ENCODE measurements at places on chromosomes 12 and 14.

GRCh38 chr12:64532734-64533351 is 77.5 kb upstream of the RASSF3 start:
- DNase-seq = no peak

- no peak for DNase-seq
Observed at GRCh38 chr12:12527820-12528296, 34.8 kb downstream of the DUSP16 start.

DNA sequence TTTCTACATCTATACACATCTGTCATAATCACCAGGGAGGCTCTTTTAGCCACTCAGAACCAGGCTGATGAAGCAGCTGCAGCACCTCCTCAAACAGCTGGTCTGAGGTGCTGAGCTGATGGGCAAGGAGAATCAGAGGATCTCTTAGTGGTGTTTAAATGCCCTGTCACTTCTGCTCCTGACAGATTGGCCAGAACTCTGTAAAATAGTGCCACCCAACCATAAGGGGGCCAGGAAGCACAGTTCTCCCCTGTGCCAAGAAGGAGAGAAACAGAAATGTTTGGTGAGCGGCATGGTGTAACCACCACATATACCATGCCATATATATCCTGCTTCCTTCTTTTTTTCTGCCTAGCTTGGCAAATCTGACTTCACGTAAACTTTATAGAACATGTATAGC is 12.8 kb downstream of the SOCS2 start:
- DNase-seq = no peak

DNA sequence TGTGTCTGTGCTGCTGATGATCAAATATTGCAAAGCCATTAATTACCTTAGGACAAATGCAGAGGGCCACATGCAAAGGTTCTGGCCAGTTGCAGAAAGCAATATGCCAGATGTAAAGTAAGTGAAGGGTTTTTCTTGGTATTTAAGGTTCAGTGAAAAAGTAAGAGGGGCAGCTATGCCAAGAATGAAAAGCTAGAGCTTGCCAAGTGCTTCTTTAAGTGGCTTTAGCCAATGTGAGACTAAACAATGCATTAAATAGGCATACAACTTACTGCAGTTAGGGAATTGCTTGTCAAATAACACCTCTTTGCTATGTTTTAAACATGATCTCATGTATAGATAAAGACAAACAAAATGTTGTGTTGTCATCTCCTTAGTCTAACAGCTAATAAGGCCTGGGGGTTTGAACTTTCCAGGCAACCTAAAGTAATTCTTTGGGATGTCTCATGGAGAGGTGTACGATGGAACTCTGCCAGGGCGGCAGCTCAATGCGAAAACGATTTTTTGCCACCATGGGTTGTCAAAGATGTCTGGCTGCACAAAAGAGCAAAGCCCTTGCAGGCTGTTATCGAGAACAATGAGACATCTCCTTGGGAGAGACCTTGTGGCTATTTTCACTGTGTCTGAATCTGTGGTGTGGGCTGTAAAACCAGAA is 12.0 kb downstream of the IGF1 start:
- DNase-seq = peak; percentile 51

Measured in NCI-H187 treated with DMSO at 0.1 percent for 48 hours (cell line).